ENCODE measurements at places on chromosomes 7 and 10.

DNA sequence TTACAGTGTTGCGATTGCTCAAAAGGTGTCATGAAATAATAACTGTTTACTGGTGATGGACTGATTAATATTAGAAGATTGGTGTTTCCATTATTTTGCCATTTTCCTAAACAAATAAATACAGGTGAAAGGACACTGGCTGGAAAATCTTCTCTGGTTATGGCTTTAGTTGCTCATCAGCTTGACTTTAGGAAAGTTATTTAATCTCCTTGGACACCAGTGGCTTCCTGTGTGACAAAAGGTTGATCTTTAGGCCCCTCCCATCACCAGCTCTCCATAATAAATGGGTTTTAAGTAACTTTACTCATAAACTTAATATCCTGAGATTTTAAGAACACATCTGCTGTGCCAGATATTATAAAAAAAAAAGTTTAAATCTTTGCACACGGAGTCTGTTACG is 737 bp downstream of the CABCOCO1 start:
- no peak for DNase-seq

DNA sequence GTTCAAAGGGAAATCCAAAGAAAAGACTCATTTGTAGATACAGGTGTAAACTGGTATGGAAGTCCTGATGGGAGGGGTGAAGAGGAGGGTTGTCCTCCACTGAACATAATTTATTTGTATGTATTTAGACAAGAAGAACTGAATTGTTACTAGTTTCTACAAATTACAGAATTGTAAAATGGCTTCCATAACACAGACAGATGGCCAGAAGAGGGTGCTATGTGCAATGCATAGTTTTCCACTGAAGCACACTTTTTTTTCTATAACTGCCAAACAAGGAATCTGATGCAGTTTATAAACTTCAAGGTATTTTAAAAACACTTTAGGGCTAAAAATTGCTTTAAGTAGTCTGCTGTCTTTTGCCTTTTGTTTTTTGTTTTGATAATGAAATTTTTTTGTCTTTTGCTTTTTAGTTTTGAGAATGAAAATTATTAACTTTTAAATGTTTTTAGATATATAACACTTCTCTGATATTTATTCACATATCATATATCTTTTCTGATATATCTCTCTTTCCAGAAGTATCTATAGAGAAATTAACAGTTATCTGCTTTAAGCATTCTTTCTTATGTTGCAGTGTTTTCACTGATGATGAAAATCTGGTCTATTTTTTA is 58.5 kb downstream of the PHYHIPL start:
- no peak for DNase-seq

DNA sequence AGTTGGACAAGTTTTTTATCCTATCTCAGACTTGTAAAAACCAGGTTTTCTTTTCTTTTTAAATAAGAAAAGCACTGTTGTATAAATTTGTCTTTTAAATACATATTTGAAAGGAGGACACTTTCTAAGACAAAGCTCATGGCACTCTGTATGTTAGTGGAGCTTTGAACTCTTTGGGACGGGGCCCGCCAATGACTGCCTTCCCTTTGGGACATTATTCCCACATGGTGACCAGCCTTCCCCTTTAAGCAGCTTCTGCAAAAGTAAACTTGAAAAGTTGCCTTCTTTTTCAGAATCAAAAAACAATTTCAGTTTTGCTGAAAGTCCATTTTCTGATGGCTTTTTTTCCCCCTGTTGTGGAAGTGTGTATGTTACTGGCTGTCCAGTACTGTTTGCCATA is 1.8 kb downstream of the CUX1 start:
- DNase-seq, result no peak

- no peak for DNase-seq
Observed at GRCh38 chr7:46881507-46882127, 700.3 kb downstream of the TNS3 start.

DNA sequence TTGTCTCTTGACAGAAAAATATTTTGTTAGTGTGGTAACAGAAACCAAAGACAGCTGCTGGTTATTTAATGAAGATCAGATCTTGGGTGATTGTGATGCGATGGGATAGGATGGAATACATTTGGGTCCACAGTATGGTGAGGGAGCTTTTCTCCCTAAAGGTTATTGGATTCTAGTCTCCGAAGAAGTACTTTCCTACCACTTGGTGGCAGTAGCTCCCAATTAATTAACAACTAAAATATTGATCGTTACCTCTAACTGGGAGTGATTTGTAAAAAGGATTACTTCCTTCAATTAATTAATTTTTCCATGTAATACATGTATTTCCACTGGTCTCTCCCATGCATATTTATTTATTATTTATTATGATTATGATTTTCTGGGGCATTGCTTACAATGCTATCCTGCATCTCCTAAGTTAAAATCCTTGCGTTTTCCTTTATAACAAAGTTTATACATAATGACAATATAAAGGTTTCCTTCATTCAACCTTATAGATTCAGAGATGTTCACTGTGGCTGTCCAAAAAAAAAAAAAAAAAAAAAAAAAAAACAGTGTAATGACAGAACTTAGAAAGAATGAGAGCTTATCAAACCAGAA is 25.6 kb downstream of the TMEM196 start:
- DNase-seq, result no peak

GRCh38 chr10:69634759-69635425 is 4.8 kb downstream of the FAM241B start:
- DNase-seq, result no peak

DNA sequence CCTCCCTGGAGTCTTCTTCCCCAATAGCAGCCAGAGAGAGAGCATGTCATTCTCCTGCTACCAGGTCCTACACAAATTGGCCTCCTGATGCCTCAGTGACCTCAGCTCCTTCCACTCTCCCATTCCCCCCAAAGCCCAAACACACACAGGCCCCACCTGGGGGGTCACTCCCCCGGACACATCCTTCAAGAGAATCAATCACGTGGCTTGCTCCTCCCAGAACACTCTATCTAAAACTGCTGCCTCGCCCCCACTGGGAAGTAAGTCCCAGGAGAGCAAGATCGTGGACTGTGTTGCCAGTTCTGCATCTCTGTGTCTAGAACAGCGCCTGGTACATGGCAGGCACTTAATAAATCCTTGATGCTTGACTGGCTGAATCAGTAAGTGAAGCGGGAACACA is 2.5 kb upstream of the HSPA12A start:
- no peak for DNase-seq

DNA sequence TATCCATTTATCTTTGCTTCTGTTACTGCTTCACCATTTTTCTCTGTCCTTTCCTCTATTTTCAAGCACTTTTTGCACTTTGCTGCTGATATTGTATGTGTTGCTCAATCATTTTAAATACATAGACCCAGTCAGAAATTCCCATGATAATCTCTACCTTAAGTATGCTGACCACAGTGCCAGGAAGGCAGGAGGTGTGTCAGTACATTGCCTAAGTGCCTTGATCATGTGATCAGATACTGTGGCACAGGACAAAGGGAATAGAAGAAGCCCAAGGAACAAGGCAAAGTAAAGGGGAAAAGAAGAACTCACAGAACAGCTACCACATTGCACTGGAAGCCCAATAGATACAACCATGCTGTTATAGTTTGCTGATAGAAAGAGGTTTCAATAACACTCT is 53.7 kb upstream of the CD36 start:
- no peak for DNase-seq

DNA sequence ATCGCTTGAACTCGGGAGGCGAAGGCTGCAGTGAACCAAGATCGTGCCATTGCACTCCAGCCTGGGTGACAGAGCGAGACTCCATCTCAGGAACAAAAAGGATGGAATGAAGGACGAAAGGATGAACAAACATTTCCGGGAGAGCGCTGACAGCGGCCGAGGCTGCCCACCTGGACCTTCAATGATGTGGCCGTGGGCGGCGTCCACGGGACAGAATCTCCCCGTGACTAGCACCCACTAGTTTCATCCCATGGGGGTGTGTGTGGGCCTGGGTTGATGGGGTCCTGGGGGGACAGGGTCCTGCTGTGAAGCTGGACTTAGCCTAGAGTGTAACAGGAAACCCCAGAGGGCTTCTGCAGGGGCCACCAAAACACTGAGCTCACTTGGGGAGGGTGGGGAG is 32.8 kb downstream of the MICALL2 start:
- DNase-seq, result no peak

DNA sequence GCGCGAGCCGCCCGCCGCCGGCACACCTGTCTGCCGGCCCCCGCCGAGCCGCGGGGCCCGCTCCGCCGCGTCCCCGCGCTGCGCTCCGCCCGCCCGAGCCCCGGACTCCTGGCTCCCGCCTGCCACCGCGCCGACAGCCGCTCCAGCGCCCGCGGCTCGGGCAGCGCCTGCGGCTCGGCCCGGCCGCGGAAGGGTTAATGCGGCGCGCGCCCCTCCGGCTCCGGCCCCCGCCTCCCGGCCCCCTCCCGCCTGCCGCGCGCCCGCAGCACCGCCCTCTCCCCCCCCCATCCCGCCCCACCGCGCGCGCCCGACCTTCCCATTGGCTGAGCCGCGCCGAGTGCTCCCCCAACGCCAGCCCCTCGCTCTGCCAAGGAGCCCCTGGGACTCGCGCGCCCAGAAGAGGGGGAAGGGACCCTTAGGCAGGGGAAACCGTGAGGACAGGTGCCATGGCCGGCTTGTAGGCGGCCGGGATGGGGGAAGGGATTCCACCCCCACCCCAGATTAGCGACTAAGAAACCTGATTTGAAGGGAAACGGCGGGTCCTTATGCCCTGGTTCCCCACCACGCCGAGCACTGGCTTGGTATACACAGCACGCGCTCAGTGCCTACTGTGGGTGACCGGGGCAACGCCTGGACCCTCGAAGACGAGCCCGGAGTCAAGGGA is at the start of gene KCNH2:
TSS of gene KCNH2 (minus strand) at position 196 of the 664 bp plus-strand sequence. CDS start 408 bp downstream, outside the sequence.
- DNase-seq, result no peak

- no peak for DNase-seq
Observed at GRCh38 chr7:95976369-95977060, 204.2 kb downstream of the DYNC1I1 start.

- DNase-seq, result no peak
Observed at GRCh38 chr7:53596230-53596629, 560.8 kb downstream of the POM121L12 start.

- no peak for DNase-seq
Observed at GRCh38 chr7:45654341-45654740, 80.2 kb downstream of the ADCY1 start.

DNA sequence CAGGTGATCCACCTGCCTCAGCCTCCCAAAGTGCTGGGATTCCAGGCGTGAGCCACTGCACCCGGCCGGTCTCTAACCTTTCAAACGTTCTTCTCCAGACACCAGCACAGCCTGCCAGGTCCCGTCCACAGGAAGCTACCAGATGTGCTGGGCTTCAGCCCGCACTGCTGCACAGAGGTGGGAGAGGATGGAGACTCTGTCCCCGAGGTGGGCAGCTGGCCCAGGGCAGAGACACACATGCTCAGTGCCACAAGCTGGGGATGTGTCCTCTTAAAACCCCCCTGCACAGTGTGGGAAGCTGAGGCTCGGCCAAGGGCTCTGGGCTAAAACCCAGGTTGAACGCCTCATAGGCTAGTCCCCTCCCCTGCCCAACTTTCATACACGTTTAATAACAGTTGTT is 9.4 kb downstream of the NUDT1 start:
- no peak for DNase-seq

DNA sequence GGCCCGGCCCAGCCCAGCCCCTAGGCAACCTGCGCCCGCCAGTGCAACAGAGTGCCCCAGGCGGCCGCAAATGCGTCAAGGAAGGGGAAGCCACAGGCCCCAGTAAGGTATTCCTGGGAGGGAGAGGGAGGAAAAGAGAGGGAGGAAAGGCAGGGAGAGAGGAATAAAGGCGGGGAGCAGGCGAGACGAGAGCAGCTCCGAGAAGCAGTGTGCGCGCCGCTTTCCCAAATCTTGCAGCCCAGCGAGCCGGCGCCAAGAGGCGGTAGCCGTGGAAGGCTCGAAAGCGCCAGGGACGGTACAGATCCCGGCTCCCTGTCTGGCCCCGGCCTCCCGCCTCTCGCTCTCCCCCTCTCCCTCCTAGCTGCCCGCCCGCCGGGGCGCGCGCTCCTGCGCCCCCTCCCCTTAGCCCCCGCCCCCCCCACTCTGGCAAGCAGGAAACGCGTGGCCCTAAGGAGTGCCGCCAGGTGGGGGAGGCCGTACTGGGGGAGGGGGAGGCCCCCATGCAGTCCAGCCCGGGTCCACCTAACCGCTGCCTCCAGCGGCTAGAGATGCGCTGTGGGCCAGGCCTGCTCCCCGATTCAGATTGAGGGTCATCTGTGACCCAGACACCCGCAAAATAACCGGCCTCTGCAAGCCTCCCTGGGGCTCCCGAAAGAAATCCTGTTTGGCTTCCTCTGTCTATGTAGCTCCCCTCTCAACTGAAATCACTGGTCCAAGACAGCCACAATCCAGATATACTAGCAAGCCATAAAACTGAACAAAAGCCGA is 4.3 kb downstream of the HOXA10 start:
- DNase-seq, result no peak

DNA sequence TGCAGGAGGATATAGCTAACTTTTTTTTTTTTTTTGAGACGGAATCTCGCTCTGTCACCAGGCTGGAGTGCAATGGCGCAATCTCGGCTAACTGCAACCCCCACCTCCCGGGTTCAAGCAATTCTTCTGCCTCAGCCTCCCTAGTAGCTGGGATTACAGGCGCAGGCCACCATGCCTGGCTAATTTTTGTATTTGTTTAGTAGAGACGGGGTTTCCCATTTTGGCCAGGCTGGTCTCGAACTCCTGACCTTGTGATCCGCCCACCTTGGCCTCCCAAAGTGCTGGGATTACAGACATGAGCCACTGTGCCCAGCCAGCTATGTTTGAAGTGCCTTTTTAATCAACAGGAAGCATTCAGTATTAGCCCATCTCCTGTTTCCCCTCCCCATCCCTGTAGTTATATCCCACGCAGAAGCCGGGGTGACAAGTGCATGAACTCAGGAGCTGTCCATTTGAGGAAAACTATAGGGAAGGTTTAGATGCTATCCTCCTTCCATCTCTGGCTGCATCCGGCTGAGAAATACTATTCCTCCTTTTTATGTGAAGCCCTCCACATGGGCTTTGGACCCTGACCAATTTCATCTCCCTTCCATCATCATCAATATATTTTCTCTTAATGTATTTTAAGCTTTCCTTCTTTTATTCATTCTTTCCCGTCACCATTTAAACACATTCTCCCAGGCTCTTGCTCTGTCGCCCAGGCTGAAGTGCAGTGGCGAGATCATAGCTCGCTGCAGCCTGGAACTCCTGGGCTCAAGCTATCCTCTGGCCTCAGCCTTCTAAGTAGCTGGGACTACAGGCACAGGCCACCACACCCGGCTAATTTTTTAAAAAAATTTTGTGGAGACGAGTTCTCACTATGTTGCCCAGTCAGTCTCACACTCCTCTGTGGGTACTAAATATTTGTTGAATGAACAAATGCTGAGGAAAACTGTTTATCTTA is 1.3 kb upstream of the POT1 start:
- no peak for DNase-seq

- no peak for DNase-seq
Observed at GRCh38 chr10:108771106-108771505, 1152.2 kb downstream of the XPNPEP1 start.

GRCh38 chr7:100835903-100836811 is 8.8 kb upstream of the EPHB4 start:
- no peak for DNase-seq

- no peak for DNase-seq
Observed at GRCh38 chr7:49775949-49776443, 2.6 kb downstream of the VWC2 start.

- no peak for DNase-seq
Observed at GRCh38 chr10:73995035-73995358, 2.9 kb upstream of the VCL start.

GRCh38 chr7:36192053-36192824 is 39.2 kb downstream of the EEPD1 start:
- no peak for DNase-seq
